HEK293T (cell line): ENCODE measurements at places on chromosomes 12 and 14.
A peak's percentile ranks its signal among the peaks of the same experiment; 100 is the strongest.

DNA sequence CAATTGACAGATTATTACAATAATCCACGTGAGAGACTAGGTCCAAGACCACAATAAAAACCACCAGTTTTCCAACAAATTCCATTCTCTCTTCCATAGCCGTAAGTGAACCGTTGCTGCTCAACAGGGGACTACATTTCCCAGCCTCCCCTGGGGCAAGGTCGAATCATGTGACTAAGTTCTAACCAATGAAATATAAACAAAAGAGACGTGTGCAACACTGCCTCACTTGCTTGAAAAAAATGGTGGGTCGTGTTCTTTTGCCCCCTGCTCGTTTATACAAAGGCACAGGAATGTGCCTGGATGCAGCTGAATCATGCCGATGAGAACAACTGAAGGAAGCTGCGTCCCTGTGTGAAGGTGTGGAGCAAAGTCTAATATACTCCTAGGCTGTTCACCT lies 51.1 kb downstream of the HSPB8 start:
- peak; percentile 69 for DNase-seq

DNA sequence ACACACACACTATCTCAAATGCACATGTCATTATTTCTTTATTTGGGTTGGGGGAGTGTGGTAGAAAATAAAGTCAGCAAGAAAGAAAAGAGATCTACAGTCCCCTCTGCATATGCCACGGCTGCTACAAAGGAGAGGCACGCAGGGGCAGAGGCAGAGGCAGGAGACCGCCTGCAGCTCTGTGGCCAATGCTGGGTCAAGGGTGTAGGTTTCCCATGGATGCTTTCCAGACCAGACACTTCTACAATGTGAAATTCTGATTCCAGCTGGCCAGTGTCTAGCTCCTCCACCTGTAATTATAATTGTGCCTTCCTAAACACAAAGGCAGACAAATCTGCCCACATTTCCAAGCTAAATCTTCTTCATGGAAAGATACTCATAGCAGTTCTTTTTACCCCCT lies 19.2 kb downstream of the VPS37B start:
- no peak for DNase-seq

GRCh38 chr14:20498622-20499021 lies 6.7 kb upstream of the RNASE10 start:
- DNase-seq: no peak

GRCh38 chr12:16636435-16637055 lies 30.6 kb upstream of the LMO3 start:
- DNase-seq: no peak

GRCh38 chr12:121441555-121441954 lies 41.6 kb downstream of the RNF34 start:
- DNase-seq: no peak

GRCh38 chr12:1864867-1865266 lies 44.5 kb downstream of the LRTM2 start:
- DNase-seq: no peak

- DNase-seq: no peak
Measured at GRCh38 chr12:12445165-12445881, 88.4 kb downstream of the BORCS5 start.

DNA sequence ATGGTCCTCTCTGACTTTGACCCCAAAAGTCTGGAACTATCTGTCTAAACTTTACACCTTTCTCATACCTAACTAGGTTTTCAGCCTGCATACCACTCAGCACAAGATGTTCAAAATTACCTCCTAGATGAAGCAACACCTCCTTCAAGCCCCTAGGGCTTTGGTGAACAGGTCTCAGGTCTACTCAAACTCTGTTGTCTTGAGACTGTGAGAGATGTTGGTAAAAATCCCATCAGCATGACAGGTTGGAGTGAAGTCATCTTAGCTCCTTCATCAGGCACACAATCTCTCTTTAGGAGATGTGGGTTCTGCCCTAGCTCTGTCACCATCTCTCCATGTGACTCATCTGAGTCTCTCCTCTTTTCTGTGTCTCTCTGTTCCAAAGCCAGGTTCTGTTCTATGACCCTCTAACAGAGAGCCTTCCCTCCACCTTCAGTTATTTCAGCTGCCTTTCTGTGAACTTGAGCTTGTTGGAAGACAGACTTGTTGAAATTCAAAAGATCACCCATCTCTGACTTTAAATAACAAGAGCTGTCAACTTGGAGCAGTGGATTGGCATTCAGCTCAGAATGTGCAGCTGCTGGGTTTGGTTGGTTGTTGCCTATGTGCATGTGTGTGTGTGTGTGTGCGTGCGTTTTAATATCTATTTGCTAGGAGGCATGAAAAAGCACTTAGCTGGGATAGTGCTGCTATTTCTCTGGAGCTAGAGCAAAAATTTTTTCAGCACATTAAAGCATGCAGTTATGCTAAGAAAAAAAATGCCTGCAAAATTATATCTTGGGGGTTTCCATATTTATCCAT lies 130.7 kb downstream of the CRACR2A start:
- DNase-seq: no peak

DNA sequence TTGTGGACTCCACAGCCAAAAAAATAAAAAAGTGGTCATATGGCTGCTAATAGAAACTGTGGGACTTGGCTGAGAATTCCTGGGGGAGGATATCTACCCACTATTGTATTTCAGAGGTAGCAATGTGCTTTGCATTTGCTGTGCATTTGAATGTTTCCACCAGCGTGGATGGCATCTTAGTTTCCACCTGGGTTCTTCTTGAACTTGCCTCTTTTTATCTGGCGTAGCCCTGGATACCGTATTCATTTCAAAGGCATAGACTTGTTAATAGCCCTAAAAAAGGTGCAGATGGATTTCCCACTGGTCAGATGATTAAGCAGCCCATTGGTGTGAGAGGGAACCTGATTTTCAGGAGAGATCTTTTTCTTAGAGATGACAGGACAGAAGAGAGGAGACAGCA lies 1.9 kb upstream of the MYF5 start:
- DNase-seq: no peak

- DNase-seq: no peak
Measured at GRCh38 chr14:89626233-89626806, 209.3 kb upstream of the FOXN3 start.

- DNase-seq: no peak
Measured at GRCh38 chr14:38972511-38972910, 130.5 kb downstream of the SEC23A start.

GRCh38 chr14:89723930-89724627 lies 230.5 kb downstream of the EFCAB11 start:
- DNase-seq: no peak

- no peak for DNase-seq
Measured at GRCh38 chr14:24100197-24100981, 6.3 kb downstream of the PCK2 start.

DNA sequence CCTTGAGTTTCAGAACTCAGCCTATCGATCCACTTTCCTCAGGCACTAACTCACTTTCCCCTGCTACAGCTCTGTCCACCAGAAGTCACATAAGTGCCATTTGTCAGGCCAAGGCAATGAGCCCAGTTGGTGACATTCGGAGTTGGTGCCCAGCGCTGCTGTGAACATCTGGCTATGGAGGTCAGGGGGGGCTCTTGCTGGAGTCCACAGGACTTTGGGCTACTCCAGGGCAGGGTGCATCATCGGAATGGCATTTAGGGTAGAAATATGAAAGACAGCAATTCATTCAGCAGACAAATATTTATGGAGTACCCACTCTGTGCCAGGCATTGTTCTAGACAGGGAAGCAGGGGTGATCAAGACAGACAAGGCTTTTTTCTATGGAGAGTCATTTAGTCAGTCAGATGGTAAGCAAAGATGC lies 1.5 kb upstream of the PPP1CC start:
- DNase-seq: no peak

DNA sequence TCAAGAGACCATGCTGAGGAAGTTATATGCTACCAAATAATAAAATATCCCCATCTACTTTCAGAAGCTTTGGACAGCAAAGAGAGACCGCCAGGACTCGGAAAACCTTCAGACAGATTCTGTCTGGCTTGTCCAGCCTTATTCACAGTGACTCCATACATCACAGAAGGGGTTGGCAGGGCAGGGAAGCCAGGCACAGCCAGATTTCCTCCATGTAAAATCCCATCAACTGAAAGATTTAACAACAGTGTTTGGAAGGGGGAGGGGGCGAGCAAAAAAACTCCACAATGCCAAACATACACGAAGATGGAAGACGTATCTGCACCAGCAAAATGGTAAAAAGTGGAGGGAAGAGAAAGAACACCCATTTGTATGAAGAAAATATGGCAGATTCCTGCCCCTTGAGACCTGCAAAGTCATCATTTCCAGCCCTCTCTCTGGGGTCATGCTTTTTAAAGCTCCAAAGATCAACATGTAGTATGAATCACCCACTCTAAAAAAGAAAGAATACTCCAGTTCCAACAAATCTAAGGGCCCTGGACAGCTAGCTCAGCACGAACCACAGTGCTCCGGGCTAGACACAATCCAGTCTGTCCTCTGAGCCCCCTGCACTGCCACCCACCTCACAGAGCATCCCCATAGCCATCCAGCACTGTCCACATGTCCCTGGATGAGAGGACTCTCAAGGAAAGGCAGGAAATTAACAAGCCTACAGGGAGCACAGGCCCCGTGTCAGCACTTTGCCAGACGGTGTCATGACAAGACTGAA lies 116.4 kb downstream of the DICER1 start:
- no peak for DNase-seq

- DNase-seq: no peak
Measured at GRCh38 chr14:56185992-56186391, 67.8 kb downstream of the PELI2 start.

- no peak for DNase-seq
Measured at GRCh38 chr14:103738701-103739451, 23.3 kb downstream of the ZFYVE21 start.

DNA sequence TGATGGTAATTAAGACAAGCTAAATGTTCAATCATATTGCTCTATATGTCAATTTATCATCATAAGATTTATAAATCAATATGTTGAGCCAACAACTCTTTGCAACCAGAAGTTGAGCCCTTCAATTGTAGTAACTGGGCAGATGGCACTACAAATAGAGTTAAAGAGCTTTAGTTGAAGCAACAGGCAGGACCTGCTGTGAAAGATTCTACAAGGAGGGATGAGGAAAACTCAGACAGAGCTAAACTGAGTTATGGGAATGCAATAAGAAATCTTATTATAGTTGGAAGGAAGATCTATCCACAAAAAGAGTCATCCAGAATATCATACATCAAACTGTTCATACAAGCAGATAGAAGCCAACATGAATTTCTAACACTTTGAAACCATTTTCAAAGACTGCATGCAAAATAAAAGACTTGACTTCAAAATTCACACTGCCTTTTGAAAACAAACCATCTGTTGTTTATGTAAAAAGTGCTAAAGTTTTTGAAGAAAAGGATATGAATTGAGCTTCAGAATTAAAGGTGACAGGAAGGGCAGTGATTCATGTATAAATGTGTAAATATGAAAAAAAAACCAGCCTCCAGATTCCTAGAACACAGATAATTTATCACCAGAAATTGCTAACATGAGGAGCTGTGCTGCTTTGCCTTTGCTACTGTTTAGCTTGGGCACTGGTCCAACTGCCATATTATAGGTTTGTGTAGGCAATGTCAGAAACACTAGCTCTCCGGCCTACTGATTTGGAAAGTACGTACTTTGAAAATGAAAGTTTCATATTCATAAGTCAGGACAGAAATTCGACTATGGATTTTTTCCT lies 133.2 kb downstream of the SLC35F4 start:
- no peak for DNase-seq

GRCh38 chr14:24368562-24369252 lies 723 bp downstream of the NFATC4 start:
- DNase-seq: peak; percentile 33

DNA sequence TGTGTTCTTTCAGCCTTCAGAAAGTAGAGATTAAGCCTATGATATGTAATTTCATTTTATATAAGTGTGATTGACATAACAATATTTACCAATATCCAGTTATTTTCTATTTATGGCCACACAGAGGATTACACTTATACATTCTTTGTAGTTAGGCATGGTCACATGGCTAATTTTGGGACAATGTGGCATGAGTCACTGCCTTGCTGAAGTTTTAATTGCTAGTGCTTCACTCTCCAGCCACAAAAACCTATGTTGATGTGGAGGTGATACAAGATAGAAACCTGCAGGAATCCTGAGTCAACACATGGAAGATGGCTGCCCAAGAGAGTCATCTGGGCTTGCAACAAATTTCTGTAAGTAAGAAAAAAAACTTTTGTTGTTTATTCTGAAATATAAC lies 17.0 kb downstream of the CLEC14A start:
- DNase-seq: no peak

DNA sequence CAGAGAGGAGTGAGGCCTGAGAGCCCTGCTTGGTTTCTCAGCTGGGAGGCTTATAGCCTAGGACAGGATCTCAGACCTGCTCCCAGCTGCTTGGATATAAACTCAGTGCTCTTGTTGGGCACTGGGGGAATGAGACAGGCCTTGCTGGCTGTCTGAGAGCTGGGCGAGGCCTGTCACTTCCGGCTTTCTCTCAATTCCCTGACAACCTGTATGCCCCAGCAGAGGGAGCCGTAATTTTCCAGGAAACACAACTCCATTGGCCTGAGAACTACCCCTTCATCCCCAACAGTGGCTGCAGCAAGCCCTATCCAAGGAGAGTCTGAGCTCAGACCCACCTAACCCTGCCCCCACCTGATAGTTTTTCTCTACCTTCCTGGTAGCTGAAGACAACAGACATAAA lies 258.3 kb upstream of the STXBP6 start:
- no peak for DNase-seq

DNA sequence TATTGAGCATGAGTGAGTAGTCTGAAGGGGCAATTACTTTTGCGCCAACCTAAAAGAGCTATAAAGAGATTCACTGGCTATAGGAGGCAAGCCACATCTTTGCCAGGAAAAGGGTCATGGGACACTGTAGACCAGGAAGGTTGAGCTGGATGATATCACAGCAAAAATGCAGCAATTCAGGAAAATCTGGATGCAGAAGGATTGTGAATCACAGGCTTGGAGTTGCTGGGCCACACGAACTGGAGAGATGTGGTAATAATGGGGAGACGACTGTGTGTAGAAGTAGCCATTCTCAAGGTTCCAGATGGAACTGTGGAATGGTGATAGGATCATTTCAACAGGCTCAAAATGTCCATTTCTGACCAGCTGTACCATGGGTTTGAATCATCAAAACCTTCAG lies 151.4 kb upstream of the DAAM1 start:
- no peak for DNase-seq

DNA sequence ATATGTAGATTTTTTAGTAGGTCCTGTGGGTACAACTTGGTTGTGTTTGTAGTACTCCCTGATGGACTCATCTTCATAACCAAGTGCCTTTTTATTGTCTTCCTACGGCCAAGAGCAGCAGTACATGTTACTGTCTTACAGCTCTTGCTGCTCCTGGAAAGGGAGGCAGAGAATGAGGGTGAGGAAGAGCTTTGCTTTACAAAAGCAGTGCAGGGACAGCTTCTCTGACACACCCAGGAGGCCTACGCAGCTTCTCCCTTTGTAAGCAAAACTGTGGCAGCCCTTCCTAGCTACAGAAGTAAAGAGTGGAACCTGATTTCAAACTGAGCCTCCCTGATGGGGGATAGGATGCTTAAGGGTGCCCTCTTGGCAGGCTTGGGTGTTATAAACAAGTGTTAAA lies 18.6 kb downstream of the MYRFL start:
- no peak for DNase-seq

GRCh38 chr14:93582516-93582915 lies 151.8 kb downstream of the UNC79 start:
- DNase-seq: no peak

- DNase-seq: no peak
Measured at GRCh38 chr14:100944052-100944451, 40.5 kb upstream of the RTL1 start.

GRCh38 chr14:29930283-29930682 lies 2.6 kb upstream of the PRKD1 start:
- DNase-seq: no peak
